Activated T-cell treated with anti-CD3 and anti-CD28 coated beads for 1 hour (primary cell): ENCODE measurements at places on chromosomes 12 and 14.

DNA sequence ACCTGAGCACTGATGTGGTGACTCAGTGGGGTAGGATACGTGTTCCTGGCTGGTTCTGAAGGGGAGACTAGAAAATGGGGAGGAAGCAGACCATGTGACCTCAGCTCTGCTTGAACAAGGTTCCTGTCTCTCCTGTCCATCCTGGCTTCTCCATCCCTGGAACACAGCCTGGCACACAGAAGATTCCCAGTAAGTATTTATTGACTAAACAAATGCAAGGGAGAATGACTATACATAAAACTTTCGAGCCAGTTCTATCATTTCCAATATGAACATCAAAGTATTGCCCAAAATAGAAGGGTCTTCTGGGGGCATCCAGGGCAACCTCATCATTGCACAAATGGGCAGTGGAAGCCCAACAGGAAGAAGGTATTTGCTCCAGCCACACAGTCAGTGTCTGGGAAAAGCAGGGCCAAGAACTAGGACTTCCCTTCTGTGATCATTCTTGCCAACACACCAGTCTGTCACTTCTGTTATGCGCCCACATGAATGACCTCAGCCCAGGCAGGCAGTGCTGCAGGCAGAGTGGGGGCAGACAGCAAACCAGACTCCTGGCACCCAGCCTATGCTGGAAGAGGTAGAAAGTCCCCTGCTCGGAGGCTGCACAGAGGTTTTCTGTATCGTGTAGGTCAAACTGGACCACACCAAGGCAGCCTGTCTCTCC, 5.6 kb upstream of the SERPINA9 start:
- no peak for DNase-seq

DNA sequence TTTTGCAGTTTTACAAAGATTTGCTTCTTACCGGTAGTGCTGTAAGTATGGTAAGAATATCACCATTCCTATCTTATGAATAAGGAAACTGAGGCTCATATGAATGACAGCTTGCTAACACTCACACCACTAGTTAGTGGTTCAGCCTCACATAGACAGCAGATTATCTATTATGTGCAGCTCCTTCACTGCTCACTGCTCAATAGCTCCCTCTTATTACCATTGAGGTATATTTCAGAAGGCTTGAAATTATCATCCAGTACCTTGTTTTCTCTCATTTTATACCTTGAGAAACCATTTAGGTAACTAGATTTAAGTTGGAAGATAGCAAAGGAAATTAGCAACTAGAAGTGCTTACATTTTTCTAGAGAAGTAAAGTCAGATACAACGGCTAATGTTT, 15.5 kb downstream of the RIC8B start:
- no peak for DNase-seq

- no peak for DNase-seq
These were observed 68.7 kb downstream of the PLEKHA5 start for GRCh38 chr12:19198272-19198671.

- DNase-seq, result no peak
These were observed 350.3 kb downstream of the SEC23A start for GRCh38 chr14:38752750-38753149.

- no peak for DNase-seq
These were observed 203.8 kb downstream of the RBM19 start for GRCh38 chr12:113762155-113762881.

- peak; percentile 72 for DNase-seq
These were observed at the start of gene NDRG2 for GRCh38 chr14:21024585-21025370. Gene NDRG2 (minus strand): TSS chr14:21025061. CDS start chr14:21023315, 1,746 bp downstream.

DNA sequence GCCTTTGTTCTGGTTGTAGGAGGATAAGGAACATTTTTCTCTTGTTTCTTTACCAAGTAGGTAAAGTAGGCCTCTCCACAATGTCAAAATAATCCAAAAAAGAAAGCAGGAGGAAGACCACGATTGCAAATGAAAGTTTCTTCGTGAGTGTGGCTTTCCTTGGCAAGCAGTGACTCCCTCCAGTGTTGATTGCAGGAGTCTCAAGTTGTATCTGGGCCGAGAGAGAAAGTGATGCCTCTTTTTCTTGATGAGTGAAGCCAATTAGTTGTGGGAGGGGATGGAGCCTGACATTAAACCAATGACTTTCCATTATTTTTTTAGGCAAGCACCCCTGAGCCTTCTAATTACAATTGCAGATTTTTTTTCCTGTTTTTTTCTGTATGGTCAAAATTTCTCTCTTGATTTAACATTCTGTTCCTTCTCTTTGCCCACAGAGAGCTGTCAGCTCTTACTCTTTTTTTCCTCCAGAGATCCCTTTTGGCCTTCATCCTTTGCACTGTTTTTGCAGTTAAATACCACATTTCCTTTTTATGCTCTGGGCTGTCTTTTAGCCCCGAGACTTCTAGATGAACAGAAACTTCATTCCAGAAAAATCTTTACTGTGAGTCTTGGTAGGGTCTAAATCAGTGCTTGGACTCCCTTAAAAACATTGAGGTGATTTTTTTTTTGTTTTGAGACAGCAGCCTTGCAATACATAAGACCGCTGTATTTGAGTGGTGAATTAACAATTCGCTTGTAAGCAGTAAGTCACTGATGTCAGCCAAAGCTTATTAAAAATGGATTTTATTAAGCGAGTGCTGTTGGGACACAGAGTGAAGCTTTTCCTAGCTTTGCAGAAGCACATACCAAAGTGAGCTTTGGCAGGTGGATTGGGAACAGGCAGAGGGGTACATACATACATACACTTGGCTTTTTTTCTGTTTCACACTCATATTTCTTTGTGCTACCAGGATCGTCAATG, 15.8 kb downstream of the FBXW8 start:
- no peak for DNase-seq

GRCh38 chr12:108266131-108266530, 73.0 kb downstream of the CMKLR1 start:
- DNase-seq, result no peak

GRCh38 chr14:86780876-86781510, 1212.0 kb downstream of the GALC start:
- DNase-seq, result no peak

DNA sequence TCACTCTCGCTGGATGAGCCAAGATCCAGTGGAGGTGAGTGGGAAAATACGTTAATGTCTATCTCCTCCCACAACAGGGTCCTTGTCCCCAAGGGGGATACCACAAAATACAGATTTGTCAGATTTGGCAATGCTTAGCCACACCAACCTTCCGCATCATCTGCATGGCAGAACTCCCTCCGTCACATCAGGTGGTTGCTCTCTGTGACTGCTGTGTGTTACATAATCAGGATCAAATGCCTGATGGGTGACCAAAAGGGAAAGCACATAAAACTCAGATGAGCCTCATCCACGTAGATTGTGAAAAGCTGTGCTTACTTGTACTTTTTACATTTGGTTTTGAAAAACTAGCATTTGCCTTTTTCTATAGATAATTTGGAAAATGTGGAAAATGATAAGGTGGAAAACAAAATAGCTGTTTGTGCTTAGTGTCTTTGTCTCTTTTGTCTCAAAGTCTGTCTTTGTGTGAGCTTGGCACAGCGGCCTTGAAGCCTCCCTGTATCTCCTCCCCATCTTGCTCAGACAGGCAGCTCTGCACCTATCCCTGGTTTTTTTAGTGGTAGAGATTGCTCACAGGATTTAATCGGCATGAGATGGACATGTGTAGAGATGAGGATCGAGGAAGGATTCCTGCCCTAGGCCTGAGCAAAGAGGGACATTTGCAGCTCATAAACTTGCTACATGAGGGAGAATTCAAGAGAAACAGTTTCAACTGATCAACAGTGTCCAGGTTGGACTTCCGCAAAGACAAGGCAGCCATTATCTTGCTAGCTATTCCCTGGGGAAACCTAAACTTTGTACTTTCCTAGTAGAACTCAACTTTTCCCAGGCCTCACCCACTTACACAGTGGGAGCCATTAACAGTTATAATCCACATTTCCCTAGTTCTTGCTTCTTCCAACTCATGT, 3.6 kb upstream of the FGF6 start:
- no peak for DNase-seq

DNA sequence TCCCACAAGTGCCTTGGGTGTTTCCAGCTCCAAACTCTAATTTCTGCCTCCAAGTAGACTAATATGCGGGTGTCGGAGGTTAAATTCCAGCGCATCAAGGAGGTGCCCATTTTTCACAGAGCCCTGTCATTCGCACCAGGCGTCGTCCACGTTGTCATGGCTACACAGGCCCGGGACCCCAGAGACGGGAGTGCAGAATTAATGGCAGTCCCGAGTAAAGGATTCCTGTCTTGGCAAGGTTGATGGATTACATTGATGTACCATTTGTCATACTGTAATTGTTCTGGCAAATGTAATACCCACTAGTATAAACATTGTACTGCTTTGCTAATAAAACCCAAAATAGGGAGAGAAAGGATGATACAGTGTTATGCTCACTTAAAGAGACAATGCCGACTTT, 222.9 kb upstream of the MYL2 start:
- DNase-seq, result no peak

DNA sequence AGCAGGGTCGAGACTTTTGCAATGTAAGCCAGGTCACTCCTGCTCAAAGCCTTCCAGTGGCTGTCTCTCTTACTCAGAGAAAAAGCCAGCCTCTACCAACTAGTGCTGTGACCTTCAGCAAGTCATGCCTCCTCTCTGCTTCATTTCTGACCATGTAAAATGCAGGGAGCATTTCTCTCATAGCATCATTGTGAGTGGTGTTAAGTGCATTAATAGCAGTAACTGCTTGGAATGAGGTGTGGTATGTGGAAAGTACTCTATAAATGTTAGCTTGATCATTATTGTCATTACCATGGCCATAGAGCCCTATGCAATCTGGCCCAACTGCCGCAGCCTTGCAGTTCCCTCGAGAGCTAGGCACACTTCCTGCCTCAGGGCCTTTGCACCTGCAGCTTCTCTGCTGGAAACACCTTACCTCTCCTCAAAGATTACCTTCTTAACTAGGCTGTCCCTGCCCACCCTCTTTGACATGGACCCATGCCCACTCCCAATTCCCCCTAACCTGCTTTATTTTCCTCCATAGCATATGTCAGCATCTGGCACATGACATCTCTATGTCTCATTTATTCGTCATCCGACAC, 10.9 kb downstream of the PLEKHD1 start:
- no peak for DNase-seq

DNA sequence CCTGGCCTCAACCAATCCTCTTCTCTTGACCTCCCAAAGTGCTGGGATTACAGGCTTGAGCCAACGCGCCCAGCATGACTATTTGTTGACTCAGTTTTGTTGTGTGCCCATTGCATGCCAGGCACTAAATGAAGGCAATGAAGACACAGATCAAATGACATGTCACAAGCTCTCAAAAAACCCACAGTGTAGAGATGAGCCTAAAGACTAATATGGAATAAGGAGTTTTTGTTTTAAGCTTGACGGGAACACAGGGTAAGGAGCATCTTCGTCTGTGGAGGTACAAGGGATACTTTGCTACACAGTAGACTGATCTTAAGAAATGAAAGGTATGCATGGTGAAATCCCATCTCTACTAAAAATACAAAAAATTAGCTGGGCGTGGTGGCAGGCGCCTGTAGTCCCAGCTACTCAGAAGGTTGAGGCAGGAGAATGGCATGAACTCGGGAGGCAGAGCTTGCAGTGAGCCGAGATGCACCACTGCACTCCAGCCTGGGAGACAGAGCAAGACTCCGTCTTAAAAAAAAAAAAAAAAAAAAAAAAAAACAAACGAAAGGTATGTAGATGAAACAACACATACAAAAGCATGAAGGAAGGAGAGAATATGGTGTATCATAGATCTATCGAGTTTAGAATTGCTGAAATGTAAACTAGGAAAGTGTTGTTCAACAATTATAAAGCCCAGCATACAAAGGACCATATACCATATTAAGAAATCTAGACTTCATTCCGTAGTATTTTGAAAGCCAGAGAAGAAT, 122.1 kb upstream of the PTPRB start:
- no peak for DNase-seq

DNA sequence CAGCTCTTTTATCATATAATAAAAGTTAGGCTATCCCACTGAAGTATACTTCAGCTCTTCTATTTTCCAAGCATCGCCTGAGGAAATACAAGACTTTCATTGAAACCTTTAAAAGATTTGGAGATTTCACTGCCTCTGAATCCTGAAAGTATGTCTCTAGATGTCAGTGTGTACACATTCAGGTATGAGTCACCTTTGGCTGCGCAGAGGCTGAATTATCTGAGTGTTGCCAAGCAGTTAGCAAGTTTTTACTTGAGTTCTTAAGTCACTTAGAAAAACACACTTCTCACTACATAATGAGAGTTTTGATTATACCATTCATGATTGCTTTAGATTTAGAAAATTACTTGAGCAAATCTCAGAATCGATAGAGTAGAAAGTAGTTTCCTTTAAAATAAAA, 210.3 kb downstream of the TMTC2 start:
- DNase-seq, result no peak

- no peak for DNase-seq
These were observed 74.3 kb downstream of the LMO3 start for GRCh38 chr12:16531621-16532020.

- no peak for DNase-seq
These were observed 1.2 kb downstream of the KRT3 start for GRCh38 chr12:52794479-52795331.

DNA sequence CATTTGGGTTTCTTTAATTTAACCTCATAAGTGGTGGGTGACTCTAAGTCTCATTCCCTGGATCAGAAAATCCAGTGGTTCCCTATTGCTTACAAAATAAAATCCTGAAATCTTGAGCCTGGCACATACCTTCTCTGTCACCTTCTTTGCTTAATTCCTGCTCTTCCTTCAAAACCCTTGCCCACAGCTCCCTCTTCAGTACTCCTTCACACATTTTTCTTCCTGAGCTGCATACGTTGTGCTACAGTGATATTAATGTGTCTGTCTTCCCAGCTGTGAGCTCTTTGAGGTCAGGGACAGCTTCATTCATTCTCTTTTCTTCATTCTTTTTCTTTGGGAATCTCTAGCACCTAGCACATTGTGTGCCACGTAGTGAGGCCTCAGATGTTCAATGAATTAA, 9.5 kb downstream of the TSPAN11 start:
- DNase-seq, result no peak

DNA sequence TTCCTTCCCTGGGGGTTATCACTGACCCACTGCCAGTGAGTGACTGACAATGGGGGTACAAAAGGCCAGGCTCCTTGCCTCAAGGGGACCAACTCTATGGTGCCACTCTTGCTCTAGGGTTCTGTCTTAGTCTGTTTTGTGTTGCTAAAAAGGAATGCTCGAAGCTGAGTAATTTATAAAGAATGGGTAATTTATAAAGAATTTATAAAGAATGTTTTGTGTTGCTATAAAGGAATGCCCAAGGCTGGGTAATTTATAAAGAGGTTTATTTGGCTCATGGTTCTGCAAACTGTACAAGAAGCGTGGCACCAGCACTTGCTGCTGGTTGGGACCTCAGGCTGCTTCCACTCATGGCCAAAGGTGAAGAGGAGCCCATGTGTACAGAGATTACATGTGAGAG, 15.8 kb upstream of the RASSF8 start:
- DNase-seq, result no peak

GRCh38 chr12:109885616-109886015, 5.3 kb upstream of the GLTP start:
- no peak for DNase-seq

DNA sequence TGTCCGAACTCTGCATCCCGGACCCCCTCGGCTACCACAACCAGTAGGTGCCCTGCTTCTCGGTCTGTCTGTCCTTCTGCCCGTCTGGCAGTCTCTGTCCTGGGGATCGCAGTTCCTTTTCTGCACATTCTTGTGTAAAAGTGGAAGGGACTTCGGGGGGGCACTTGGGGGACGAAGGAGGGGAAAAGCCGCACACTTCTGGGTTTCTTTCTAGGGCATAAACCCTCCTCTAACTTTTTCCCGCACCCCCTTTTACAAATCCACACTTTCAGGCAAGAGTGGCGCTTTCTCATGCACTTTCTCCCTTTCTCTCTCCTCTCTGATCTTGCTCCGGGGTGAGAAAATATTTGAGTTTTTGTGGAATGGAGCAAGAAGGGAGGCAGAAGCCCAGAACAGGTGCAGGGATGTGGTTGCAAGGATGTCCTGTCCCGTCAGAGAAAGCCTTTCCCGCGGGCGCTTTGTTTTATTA, 506 bp downstream of the ESRRB start:
- DNase-seq, result no peak
